Stimulated activated CD4-positive, alpha-beta T cell treated with anti-CD3 and anti-CD28 coated beads, Interleukin-12 subunit alpha, Interleukin-12 subunit beta, amount 100 ng/mL, for 4 hours (primary cell): ENCODE measurements at places on chromosomes 5 and 9.

- no peak for DNase-seq
Measured at GRCh38 chr5:9776525-9776924, 146.4 kb upstream of the TAS2R1 start.

- no peak for DNase-seq
Measured at GRCh38 chr9:76103531-76104315, 213.2 kb downstream of the PCSK5 start.

GRCh38 chr5:121109817-121110216, 645.7 kb downstream of the PRR16 start:
- DNase-seq = no peak

- no peak for DNase-seq
Measured at GRCh38 chr9:131465401-131465800, 37.3 kb upstream of the POMT1 start.

GRCh38 chr9:25742256-25742655, 64.0 kb upstream of the TUSC1 start:
- DNase-seq = no peak

GRCh38 chr5:55821731-55822512, 29.2 kb upstream of the IL31RA start:
- DNase-seq = no peak

DNA sequence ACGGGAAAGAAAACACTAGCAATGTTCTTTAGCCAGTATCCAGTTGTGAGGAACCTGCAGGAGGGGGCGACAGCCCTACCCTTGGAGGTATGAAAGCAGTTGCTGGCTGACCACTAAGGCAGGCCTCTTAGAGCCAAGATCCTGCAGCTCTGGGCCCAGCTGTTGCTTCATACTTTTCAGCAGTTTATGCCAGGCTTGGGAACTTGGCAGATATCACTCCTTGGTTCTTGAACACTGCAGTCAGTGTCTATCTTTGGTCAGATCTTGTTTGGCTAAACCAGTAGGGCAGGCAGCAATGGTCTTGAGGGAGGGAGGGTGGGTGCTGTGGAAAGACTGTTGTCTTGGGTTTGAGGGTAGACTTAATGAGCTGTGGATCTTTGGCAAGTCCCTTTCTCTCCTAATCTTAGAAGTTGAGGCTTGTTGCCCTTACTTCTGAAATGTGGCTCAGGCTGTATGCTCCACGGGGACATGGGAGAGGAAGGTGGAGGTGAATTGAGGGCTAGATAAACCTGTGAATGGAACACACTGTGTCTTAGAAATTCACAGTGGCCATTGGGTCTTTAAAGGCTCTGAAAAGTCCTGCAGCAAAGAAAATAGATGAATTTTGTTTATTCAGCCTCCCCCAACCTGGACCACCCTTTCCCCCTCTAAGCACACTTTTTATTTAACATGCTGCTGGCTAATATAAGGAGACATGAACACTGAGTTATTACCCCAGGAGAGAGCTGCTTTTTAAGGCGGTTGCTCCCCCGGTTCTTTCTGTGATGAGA, 37.5 kb downstream of the ZNF618 start:
- DNase-seq = no peak

DNA sequence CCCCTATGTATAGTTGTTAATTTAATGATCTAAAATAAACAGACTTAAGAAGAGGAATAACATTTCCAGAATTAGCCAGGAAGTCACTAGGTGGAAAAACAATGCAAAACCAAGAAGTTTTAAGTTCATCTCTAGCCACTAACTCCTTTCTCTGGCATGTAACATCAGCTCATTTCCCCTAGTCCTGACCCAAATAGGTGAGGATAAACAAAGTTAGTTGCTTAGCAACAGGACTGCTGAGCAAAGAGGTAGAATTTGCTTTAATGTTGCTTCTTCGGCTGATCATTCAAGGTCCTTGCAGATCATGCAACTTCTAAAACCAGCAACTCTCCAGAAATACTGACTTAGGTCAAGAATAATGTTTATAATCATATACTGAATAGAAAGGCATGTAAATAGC, 675.8 kb downstream of the CETN3 start:
- DNase-seq = no peak

- DNase-seq = no peak
Measured at GRCh38 chr5:83092619-83093018, 15.3 kb downstream of the XRCC4 start.

DNA sequence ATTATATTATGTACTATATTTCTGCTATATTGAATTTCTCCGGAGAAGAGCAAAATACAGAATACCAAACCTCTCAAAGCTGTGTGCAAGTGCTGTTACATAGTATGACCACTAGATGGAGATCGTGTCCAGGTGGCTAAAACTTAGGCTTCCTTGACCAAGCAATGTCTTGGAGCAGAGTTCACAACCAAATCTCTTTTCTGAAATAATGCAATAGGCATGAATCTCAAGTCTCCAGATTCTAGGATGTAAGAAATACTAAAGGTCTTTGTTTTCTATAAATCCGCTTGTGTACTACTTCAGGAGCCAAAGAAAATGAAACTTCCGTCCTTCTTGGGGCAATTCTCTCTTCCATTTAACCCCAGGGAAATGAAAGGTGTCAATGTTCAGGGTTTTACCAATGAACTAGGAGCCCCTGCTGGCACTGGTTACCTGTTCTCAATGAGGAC, 181.5 kb upstream of the RAI14 start:
- DNase-seq = no peak

- no peak for DNase-seq
Measured at GRCh38 chr5:177995691-177996595, at the start of gene PROP1. TSS of gene PROP1 (minus strand) at chr5:177996242. CDS start at chr5:177995933, 309 bp downstream.

DNA sequence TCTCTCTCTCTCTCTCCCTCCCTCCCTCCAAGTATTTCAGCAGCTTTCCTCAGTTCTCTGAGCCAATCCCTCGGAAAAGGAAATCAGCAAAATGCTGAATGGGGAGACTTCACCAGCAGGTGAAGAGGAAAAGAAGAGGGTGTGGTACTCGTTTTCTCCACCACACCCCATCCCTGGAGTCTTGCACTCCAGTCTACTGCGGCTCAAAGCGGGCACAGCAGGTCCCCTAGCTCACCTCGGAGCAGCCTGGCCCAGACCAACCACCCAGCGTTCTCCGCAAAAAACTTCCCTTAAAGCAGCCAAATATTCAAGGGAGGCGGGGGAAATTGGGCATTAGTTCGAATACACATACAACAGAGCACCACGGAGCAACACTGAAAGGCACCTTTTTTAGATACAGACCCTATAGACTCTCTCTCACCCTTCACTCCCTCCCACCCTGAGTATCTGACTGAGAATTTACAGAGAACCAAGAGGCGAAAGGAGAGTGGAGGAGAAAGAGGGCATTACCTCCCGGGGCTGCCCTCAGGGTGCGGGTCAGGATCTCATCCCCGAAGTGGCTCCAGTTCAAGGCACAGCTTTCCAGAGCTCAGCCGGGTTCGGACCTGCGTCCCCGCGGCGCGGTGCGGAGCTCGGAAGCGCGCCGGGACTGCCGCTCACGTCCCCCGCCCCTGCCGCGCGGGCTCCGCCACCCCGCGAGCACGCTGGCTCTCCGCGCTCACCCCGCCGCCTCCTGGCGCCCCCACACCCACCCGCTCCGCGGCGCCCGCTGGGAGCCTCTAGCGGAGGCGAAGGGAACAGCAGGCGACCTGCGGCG, 1638.5 kb upstream of the C9orf72 start:
- peak; percentile 37 for DNase-seq

GRCh38 chr5:54159153-54159892, 151.1 kb downstream of the ARL15 start:
- no peak for DNase-seq

GRCh38 chr9:34988218-34989002, 1.1 kb upstream of the DNAJB5 start:
- peak; percentile 47 for DNase-seq

DNA sequence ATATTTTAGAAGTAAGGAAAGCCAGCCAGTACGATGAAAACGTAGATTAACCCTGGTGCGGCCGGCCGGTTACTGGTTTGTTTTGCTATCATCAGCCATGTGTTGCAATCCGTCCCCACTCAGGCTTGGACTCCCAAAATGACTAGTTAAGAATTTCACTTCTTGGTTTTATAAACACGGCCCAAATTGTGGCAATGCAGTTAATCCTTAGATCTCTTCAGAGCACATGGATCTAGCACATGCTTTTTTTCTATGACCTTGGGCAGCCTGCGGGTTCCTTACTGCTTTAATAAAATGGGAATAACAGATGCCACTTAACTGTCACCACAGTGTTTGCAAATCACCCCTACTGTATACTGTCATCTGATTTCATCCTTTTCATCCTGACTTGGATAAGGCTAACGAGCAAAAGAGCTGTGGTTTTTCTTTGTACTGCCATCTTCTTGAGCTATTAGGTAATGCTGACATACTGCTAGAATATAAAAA, 1.5 kb downstream of the NDFIP1 start:
- no peak for DNase-seq

- DNase-seq = no peak
Measured at GRCh38 chr5:138875946-138876345, 811 bp upstream of the LRRTM2 start.

DNA sequence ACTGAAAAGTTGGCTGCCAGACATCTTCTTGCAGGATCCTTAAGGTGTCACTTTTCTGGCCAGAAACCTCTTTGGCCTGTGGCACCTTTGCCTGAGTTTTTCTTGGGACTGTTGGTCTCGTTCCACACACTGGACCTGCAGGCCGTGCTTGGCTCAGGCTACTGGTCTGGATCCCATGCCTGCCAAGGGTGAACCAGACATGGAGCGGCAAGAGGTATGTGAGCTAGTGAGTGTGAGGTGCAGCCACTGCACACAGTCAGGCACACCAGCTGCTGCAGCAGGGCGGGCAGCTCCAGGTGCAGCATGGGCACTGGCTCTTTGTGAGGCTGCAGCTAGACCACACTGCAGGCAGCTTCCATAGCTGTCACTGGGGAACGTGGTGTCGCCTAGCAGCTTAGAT, 47.9 kb downstream of the NDUFAF2 start:
- no peak for DNase-seq

DNA sequence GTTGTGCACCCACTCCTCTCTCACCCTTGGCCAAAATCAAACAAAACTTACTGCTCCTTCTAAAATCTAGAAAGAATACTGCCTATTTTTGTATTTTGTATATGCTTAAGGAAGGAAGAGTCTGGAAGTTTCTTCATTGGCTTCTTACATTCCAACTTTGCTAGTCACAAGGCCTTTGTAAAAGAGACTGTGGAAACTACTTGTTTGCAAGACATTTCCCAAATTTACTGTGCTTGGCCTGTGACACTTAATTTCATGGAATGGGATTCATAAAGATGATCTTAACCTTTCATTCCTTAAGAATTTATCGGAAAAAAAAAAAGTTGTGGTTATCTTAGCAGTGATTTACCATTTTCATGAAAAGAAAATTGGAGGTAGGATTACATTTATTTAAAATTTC, 208.9 kb downstream of the VPS13A start:
- no peak for DNase-seq

DNA sequence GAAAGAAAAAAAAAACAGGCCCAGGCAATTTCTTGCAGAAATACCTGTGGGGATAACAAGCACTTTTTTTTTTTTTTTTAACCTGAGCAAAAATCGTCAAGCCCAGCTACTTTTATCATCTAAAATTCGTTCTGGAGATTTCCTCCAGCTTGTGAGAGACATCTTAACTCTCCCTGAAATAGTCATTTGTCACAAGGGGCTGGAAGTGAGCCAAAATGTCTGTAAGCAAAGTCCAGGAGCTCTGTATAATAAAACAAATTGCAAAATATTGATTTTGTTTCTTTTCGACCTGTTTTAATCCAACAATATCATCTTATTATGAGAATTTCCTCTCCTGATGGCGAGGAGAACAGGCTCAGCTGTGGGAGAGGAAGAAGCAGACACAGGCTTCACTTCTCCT, 168.4 kb downstream of the TTLL11 start:
- DNase-seq = no peak

DNA sequence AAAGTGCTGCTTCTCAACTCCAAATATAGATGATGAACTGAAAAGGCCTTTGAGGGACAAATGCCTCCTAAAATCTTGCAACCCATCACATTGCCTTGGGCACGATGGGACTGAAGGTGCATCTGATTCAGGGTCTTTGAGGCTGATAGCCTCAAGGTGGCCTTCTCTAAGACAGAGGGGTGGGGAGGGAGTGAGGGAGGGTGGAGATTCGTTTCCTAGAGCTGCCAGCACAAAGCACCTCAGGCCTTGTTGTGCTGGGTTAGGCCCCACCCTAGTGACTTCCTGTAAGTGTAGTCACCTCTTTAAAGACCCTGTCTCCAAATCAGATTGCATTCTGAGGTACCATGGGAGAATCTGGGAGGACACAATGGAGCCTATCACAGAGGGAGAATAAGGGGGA, 57.1 kb downstream of the BARX1 start:
- no peak for DNase-seq

- DNase-seq = no peak
Measured at GRCh38 chr5:91541696-91542095, 158.6 kb upstream of the ARRDC3 start.

DNA sequence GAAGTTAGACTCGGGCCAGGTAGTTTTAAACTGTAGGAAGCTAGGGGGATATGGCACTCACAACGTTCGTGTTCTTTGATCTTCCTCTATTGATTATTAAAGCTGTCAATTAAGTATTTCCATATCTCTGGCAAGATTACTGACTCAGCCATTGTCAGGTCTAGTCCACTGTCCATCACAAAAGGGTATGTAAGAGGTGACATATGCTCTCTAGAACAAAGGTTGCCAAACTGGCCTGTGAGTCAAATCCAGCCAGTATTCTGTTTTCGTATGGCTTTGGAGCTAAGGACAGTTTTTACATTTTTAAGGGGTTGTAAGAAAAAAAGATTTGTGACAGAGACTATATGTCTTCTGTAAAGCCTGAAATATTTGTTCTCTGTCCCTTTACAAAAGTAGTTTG, 44.2 kb downstream of the FAXDC2 start:
- no peak for DNase-seq

DNA sequence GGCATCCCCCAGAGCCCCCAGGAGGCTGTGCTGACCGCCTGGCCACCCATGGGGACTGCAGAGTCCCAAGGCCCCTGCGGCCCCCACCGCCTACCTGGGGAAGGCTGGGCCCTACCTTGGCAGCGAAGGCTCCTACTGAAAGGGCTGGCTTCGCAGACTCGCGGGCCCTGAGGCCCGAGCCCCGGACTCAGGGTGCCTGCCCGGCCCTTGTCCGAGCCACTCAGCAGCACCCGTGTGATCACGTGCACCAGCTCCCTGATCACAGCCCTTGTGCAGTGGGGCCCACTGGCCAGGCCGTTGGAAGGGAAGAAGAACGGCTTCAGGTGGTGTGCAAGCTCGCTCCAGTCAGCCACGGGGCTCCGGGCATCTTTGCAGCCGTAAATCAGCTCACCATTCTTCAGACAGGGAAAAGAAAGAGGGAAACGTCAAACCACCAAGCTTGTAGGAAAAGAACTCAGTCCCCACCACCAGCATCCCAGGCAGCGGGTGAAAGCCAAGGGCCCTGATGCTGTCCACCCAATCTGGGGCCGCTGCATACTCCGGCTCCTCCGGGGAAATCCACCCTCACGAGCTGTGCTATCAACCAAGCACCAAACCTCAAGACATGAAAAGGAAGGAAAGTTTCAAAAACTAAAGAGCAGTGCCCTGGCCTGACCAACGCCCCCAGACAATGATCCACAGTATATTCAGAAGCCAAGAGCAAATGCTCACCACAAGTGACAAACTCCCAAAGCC, 31.9 kb downstream of the IPPK start:
- DNase-seq = no peak

- no peak for DNase-seq
Measured at GRCh38 chr9:15239816-15240215, 67.2 kb downstream of the TTC39B start.

GRCh38 chr5:446883-447263, 3.9 kb downstream of the EXOC3 start:
- no peak for DNase-seq

GRCh38 chr5:73267766-73268435, 94.9 kb downstream of the TMEM174 start:
- no peak for DNase-seq

GRCh38 chr9:22211588-22212360, 202.7 kb upstream of the CDKN2B start:
- no peak for DNase-seq
